ENCODE measurements at places on chromosomes 12 and 14. TPM values are rescaled to one million over a fixed set of nuclear protein-coding genes. Genes with fewer than 3 reads are reported as not detected.

Gene PKP2
- 0.12 TPM for total RNA-seq

Gene HOXC12
- not detected for total RNA-seq

Gene RNASE7
- not detected for total RNA-seq

Gene ACYP1
- total RNA-seq: 9.1 TPM

Gene ITGA5
- 458 TPM for total RNA-seq

Gene MMP19
- total RNA-seq: 5.2 TPM

Gene PNN
- total RNA-seq: 20.4 TPM

Gene PPP4R4
- 3.2 TPM for total RNA-seq

Gene LAG3
- total RNA-seq: under 0.01 TPM

Gene RAD9B
- 0.55 TPM for total RNA-seq

Gene CLEC14A
- 2.4 TPM for total RNA-seq

Gene DCN
- total RNA-seq: 87.0 TPM

Data from uterine smooth muscle cell (primary cell).